Stimulated activated CD4-positive, alpha-beta T cell treated with anti-CD3 and anti-CD28 coated beads, Interleukin-1b, Interleukin-23, amount 100 ng/mL, for 4 hours (primary cell): ENCODE measurements at places on chromosomes 13 and 19.

DNA sequence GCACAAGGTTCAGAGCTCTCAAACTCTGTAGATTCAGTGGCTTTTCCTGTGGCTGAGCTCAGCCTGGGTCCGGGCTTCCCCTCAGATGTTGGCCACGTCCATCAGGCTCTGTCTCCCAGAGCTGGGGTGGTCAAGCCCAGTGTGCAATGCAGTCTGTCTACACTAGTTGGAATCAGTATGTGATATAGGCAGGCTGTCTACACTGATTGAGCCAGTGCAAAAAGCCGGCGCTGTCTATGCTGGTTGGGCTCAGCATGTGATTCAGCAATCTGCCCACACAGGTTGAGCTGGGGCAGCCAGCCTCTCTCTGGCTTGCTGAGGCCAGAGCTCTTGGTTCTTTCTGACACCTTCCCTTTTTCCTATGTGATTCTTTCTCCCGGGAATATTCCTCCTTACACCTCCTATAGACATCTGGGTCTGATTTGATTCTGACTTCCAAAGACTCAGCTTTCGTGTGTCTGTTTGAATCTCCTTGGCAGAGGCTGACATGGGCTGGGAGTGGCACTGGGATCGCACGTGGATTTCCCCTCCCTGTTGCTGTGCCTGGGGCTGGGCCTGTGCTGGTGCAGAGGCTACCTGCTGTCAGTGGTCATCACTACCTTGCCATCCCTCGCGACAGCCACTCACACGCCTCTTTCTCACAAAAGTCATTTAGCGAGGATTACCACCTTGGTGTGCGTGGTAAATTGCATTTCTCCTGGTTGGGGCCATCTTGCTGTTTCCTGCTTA is 9.3 kb downstream of the CHST8 start:
- no peak for DNase-seq

- DNase-seq: no peak
Measured at GRCh38 chr13:100673376-100673712, 1.3 kb downstream of the TMTC4 start.

- DNase-seq: no peak
Measured at GRCh38 chr13:97067017-97067895, 73.0 kb upstream of the OXGR1 start.

- no peak for DNase-seq
Measured at GRCh38 chr13:90686442-90686841, 661.0 kb upstream of the MIR17HG start.

DNA sequence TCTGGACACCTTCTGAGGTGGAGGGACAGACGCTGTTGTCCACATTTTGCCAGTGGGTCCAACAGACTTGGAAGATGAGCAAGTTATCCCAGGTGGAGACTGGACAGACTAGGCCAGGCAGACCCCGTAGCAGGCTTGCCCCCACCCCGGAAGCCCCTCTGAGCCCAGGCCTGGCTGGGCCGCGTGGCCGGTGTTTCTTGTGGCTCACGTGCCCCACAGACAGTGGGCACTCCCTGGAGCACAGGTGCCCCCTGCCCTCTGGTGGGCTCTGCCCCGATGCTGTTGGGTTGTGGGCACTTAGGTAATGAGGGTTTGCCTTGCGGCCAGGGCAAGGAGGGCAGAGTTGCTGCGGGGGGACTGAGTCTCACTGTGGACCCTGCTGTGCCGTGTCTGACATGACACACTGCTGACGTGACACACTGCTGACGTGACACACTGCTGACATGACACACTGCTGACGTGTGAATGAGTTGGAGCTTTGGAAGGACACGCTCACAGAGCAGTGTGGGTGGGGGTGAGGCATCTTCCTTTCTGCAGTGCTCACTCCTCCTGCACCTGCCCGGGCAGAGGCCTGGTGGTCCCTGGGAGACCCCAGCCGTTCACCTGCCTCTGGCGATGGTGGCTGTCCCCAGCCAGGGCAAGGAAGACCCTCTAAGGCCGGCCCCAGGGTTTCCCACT is 25.1 kb downstream of the DOT1L start:
- DNase-seq: no peak
